Stimulated activated CD4-positive, alpha-beta T cell treated with anti-CD3 and anti-CD28 coated beads, TNF-alpha, amount 100 ng/mL, for 1 hour (primary cell): ENCODE measurements at places on chromosomes 3 and 15.

DNA sequence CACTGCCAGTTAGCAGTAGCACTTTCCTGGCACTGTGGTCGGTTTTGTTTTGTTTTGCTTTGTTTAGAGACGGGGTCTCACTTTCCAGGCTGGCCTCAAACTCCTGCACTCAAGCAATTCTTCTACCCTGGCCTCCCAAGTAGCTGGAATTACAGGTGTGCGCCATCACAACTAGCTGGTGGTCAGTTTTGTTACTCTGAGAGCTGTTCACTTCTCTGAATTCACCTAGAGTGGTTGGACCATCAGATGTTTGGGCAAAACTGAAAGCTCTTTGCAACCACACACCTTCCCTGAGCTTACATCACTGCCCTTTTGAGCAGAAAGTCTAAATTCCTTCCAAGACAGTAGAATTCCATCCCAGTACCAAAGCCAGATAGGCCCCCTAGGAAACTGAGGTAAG is 22.6 kb downstream of the CLDN18 start:
- no peak for DNase-seq

GRCh38 chr3:193794002-193794881 is 201.2 kb downstream of the OPA1 start:
- DNase-seq: no peak

DNA sequence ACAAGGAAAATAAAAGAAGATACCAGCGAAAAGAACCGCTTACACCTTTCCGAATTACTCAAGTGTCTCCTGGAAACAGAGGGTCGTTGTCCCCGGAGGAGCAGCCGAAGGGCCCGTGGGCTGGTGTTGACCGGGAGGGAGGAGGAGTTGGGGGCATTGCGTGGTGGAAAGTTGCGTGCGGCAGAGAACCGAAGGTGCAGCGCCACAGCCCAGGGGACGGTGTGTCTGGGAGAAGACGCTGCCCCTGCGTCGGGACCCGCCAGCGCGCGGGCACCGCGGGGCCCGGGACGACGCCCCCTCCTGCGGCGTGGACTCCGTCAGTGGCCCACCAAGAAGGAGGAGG is 325 bp downstream of the ALCAM start:
- no peak for DNase-seq

- no peak for DNase-seq
Measured at GRCh38 chr3:169662843-169663160, 710 bp downstream of the MECOM start.

- DNase-seq: no peak
Measured at GRCh38 chr3:45965653-45966052, 22.4 kb downstream of the CXCR6 start.

GRCh38 chr3:159619341-159619885 is 369.2 kb upstream of the IL12A start:
- DNase-seq: no peak

DNA sequence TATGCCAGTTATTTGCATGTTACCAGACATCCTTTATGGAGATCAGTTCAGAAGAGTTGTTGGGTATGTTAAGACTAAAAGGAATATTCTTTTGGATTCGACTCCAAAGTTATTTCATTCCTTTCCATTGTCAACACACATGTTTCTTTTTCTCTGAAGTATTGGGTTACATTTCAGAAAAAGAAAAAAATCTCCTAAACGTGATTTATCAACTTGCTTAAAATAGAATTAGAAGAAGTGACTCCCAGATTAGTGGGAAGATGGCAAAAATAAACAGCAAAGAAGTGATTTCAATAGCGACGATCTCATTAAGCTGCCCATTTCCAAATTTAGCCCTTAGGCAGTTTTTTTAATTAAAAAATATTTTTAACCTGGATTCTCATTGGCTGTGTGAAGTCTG is 85.4 kb downstream of the TIGIT start:
- no peak for DNase-seq

DNA sequence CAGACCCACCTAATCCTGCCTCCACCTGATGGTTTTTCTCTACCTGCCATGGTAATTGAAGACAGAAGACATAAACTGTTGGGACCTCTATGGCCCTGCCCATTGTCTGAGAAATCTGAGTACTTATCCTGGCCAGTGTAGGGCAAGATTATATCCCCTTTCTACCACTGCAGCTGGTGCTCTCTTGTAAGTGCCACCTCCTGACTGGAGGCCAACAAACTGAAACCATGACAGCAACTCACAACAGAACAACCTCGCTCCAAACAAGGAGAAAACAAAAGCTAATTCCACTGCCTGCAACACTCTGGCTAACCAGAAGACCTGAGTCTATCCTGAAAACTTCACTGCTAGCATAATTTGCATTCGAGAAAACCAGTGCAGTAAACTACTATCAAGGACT is 82.9 kb downstream of the CLDN1 start:
- DNase-seq: no peak

GRCh38 chr3:150840802-150841515 is 64.3 kb downstream of the MINDY4B start:
- no peak for DNase-seq

DNA sequence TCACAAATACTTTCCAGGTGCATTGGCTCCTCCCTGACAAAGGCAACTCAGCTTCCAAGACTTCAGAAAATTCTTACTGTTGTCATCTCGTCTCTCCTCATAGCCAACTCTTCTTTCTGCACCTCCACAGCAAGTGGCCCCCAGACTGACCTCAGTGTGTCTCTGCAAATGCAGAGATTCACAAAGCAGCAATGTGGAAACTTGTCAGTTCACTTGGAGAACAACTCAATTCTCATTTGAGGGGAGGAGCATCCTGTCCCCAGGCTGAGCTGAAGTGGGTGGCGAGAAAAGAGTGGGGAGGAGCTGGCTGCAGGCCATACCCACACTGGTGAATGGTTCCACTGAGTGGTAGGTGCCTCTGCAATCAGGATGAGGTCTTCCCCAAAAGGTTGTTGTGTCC is 248.7 kb upstream of the IL12A start:
- DNase-seq: no peak

DNA sequence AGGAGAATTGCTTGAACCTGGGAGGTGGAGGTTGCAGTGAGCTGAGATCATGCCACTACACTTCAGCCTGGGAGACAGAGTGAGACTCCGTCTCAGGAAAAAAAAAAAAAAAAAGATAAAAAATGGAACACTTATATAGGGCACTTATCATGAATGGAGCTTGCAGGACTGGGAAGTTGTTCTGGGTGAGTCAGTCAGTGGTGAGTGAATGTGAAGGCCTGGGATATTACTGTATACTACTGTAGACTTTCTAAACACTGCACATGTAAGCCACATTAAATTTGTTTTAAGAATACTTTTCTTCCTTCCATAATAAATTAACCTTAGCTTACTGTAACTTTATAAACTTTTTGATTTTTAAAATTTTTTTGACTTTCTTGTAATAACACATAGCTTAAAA is 59.8 kb downstream of the SFMBT1 start:
- DNase-seq: no peak

GRCh38 chr3:192570315-192570714 is 157.0 kb downstream of the FGF12 start:
- no peak for DNase-seq

- DNase-seq: no peak
Measured at GRCh38 chr3:70889162-70890019, 577.0 kb upstream of the MDFIC2 start.

GRCh38 chr3:158165730-158166129 is 55.8 kb downstream of the RSRC1 start:
- no peak for DNase-seq

DNA sequence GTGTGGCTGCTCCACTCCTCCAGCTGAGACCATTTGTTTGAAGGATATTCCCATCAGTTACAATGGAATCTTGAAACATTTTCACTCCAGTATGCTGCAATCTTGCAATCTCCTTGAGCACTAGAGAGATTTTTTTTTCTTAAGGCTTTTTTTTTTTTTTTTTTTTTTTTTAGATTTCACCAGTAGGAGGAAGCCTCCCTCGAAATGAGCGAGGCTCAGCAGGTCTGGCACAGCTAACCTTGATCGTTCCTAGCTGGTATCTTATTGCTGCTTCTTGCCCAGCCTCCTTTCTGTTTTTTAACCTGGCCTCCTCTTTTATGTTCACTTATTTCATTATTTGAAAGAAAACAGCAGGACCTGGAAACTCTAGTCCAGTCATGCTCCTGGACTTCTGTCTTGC is 48.1 kb downstream of the RAP2B start:
- no peak for DNase-seq

- no peak for DNase-seq
Measured at GRCh38 chr15:44541282-44541958, 4.5 kb downstream of the EIF3J start.

- DNase-seq: no peak
Measured at GRCh38 chr3:88133711-88134263, 16.0 kb upstream of the C3orf38 start.
